Activated CD4-positive, alpha-beta T cell treated with anti-CD3 and anti-CD28 coated beads for 24 hours (primary cell): ENCODE measurements at places on chromosomes 4 and X.

DNA sequence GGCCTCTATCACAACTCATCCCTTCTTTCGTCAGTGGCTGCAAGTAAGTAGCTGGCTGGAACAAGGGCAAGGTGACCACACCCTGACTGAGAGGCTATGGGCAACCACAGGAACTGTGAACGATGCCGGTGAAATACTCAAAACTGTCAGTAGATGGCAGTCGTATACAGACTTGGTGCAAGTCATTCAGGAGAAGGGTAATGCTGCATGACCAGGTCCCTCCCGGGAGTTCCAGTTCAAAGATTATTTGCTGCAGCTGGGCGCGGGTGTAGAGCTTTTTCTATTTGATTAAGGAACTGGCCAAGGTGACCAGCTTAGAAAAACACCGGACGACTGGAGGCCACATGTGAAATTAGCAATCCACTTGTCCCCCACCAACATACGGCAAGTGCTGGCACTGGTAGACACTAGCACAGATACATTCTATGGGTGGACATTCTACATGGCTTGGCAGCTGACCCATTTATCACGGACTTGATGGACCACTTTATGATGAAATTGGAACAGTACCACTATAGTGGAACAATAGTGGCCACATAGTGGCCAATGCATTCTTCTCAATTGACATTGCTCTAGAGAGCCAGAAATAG is 726.6 kb downstream of the TRAM1L1 start:
- DNase-seq = no peak

DNA sequence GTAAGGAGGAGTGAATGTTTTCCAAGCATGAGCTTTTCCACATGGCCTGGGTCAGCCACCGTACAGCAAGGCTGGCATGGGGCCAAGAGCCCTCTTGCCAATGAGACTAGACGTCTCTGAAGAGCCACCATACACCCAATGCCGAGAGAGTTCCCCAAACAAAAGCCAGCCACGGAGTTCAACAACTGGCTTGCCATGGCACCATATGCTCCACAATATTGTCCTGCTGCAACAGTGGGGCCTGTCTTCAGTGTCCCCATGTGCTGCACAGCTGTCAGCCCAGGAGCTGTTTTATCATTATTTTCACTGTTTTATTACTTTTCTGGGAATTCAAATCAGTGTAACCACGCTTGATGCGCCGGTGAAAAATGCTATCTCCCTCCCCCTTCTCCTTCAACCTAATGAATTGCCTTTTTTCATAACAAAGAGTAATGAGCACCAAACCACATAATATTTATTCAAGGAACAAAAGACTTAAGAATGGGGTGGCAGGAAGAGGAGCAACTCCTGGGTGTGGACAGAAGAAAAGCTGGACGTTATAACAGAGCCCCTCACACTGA is 18.4 kb downstream of the MAML3 start:
- no peak for DNase-seq

GRCh38 chr4:138910914-138911336 is 104.7 kb upstream of the NOCT start:
- DNase-seq = no peak

DNA sequence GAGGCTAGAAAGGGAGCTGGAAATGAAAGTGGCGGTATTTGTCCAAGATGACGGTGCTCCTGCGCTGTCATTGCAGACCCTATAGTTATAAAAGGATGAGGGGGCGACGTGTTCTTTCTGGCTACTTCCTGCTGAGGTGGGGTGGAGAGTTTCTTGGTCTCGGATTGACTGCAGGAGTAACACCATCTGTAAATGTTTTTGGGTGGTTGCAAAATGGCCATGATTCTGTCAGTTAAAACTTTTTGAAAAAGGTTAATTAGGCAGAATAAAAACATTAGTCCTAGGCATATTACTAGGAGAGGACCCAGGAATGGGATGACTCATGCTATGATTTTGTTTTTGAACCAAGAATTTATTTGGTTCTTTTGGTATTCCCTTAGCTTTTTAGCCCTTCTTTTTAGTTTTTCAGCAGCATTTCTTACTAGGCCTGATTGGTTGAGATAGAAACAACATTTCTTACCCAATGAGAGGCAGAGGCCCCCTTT is 53.1 kb downstream of the USP11 start:
- DNase-seq = no peak

DNA sequence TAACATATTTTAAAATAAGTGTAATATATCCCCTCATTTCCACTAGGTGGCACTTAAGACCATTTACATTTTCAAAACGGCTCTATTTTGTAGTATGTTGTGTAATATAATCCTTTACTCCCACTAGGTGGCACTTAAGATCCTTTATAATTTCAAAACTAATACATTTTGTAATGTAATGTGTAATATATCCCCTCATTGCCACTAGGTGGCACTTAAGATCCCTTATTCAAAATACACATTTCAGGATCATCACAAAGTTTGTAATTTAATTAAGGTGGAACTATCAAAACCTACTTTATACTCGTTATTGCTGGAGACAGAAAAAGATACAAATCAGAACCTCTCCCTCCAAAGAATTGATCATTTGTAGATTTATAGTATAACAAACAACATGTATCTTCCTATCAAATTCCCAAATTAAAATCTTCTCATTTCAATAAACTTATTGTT is 132.5 kb downstream of the ARHGAP6 start:
- DNase-seq = no peak

DNA sequence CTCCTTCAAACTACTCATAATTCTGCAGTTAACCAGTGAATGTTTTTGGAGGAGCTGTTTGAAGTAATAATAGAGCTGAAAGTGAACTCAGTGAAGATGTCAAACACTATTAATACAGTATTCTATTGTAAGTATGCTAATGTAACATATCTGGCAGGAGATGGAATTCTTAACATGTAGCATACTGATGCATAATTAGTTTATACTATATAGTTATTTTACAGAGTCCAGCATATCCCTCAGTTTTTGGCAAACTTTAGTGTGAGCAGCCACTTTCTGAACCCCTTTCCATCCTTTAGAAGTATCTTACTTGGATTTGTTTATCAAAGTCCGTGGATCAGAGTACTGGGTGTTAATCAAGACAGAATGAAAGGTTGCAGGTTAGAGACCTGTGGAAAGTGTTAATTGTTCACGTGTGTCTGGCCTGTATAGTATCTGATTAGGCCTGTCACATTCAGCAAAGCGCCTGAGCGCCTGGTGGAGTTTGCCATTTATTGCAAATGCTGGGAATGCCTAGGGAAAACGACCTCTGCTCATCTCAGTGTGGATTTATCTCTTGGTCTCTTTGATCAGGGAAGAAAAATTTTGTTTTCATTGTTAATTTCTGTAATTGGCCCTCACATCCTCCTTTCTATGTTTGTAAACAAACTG is 251.7 kb upstream of the MAD2L1 start:
- DNase-seq = no peak
